ENCODE measurements at places on chromosomes 12 and 14. TPM values are rescaled to one million over a fixed set of nuclear protein-coding genes. Genes with fewer than 3 reads are reported as not detected.

DNA sequence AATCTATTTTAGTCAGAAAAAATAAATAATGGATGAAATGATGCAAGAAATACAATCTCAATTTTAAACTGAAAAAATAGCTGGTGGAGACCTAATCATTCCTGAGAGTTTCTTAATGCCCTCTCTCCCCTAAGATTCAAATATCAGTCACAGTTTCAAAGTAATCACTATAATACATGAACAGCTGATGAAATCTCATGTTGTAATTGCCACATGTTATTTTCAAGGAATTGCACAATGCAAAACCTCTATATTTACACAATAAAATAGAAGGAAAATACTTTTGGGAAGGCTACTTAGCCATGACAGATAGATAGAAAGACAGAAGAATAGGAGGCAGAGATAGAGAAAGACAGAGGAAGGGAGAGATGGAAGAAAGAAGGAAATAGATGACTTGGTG is 18.2 kb downstream of the IFNG-AS1 start:
- no peak overlapping the region for H3K4me3 ChIP-seq
- peak overlapping the region; percentile 93 for H3K27ac ChIP-seq
- H3K27me3 ChIP-seq = no peaks in the 10 kb centered on the region
- peaks cover 11% of the 10 kb centered on the region for H3K4me1 ChIP-seq
- H3K36me3 ChIP-seq = no peaks in the 10 kb centered on the region

DNA sequence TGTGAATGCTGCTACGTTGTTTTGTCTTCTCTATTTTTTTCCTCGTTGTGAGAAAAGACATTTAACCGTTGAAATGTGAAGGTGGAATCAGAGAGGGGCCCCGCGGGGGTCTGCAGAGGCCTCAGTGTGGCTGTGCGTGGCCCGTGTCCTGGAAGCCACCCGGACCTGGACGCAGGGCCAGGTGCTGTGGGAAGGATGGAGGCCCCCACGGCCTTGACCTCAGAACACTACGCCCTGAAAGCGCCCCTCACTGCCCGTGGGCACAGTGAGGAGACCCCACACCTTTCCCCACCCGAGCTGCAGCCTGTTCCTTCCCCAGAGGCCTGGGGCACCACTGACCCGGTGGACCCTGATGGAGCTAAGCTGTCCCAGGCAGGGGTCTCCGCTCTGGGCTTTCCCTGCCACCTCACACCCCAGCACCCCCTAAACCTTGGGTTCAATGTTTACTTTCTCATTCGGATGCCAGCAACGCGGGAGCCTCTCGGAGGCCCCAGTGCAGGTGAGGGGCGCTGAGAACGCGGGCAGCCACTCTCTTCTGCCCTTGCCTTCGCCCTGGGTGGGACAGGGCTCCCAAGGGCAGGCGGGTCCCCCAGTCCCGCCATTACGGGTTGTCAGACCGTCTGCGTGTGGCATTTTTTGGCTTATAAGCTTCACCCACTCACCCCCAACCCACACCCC is 26.9 kb downstream of the SETD1B start:
- no peaks in the 10 kb centered on the region for H3K27me3 ChIP-seq
- H3K4me1 ChIP-seq = no peaks in the 10 kb centered on the region

GRCh38 chr14:77470224-77470870 is 12.5 kb downstream of the AHSA1 start:
- no peak overlapping the region for H3K27ac ChIP-seq
- no peak overlapping the region for H3K4me3 ChIP-seq
- DNase-seq = no peak

GRCh38 chr12:9615420-9616136 is 7.9 kb upstream of the KLRB1 start:
- no peaks in the 10 kb centered on the region for H3K27me3 ChIP-seq
- DNase-seq = no peak
- no peaks in the 10 kb centered on the region for H3K4me1 ChIP-seq
- no peak overlapping the region for H3K27ac ChIP-seq
- H3K4me3 ChIP-seq = no peak overlapping the region

GRCh38 chr14:53278602-53279506 is 125.7 kb upstream of the DDHD1 start:
- no peak overlapping the region for H3K4me3 ChIP-seq
- H3K36me3 ChIP-seq = no peaks in the 10 kb centered on the region
- peak overlapping the region; percentile 66 for H3K27ac ChIP-seq

DNA sequence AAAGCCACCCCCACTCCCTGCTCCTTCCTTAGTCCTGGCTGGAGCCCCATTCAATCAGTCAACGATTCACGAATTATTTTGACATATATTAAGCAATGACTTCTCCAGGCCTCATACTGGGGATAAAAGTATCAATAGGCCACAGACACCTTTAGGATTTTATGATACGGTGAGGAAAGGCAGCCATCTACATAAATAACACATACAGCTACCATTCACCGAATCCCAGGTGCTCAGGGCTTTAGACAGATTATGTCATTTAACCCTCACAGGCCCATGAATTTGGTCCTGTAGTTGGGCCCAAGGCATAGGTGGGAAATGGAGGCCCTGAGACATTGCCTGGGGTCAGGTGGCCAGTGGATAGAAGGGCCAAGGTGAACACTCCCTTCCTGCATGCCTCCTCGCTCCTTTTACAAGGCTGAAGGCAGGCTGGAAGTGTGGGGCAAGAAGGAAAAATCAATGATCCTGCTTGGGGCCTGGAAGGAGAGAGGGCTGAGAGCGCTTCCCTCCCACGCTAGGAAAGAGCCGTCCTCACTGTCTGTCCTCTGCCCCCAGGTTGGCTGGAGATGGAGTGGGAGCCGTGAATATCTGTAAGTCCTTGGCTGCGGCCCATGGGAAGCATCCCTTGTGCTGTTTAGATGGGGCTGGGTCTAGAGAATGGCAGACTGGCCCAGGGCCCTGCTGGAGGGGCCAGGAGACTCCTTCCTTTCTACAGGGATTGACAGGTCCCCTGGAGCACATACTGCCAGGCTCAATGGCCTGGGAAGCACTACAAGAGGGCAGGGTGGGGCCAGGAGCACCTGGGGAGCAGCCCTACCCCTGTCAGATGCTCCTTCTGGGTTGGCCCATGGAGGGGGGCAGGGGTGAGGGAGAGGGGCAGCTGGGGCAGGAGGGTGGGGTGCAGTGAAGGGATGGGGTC is 14.8 kb downstream of the KRT7 start:
- H3K27ac ChIP-seq = no peak overlapping the region
- peaks cover 27% of the 10 kb centered on the region for H3K4me1 ChIP-seq
- H3K4me3 ChIP-seq = no peak overlapping the region
- no peaks in the 10 kb centered on the region for H3K27me3 ChIP-seq
- H3K36me3 ChIP-seq = no peaks in the 10 kb centered on the region
- DNase-seq = no peak

DNA sequence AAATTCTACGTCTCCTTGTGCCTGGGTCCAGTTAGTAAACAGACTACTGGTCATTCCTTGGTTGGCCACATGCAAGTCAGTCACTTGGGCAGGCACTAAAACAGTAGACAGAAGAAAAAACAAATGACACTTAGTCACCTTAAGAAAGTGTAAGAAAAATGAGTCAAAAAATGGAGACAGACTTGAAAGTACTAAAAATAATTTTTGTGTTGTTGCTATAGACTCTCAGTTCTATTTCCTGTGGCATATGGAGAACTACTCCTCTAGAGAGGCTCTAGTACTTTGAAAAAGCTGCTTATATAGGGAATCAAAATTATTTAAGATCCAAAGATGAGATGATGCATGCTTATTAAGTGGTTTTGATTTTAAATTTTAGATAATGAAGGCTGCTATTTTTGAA is 56.0 kb downstream of the PTPRB start:
- no peaks in the 10 kb centered on the region for H3K27me3 ChIP-seq
- no peak overlapping the region for H3K27ac ChIP-seq
- no peaks in the 10 kb centered on the region for H3K36me3 ChIP-seq
- H3K4me1 ChIP-seq = no peaks in the 10 kb centered on the region
- DNase-seq = no peak

Gene DAO
- total RNA-seq = not detected

Gene PRPH
- total RNA-seq = not detected

Gene ACOT6
- not detected for total RNA-seq

Gene INSM2
- total RNA-seq = not detected

Gene ITGB7
- under 0.01 TPM for total RNA-seq

Gene RGS6
- not detected for total RNA-seq

Gene IFNG-AS1
- total RNA-seq = not detected

Gene MIPOL1
- 5.9 TPM for total RNA-seq

All from IMR-90 (cell line).